ENCODE measurements at places on chromosomes 1 and 21.
A peak's percentile ranks its signal among the peaks of the same experiment; 100 is the strongest.

DNA sequence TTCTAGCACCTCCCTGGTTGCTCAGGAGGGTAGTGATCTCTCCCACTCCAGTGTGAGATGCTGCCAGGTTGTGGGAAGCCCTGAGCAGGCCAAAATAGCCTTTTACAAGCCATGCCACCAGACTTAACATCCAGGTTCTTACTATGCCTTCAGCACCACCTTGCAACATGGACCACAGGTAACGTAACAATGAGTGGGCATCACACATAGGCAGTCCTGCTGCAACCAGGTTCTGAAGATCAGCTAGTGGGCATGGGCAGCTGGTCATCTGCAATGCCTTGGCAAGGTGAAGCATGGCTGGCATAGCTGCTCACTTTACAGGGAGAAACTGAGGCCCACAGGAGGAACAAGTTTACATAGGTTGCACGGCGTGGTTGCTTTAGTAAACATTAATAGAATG is 40.7 kb downstream of the DHCR24 start:
- DNase-seq, result no peak

GRCh38 chr21:15682977-15683376 is 46.8 kb upstream of the USP25 start:
- no peak for DNase-seq

- DNase-seq, result no peak
These were observed 9.7 kb upstream of the EPHA2 start for GRCh38 chr1:16165548-16165947.

GRCh38 chr21:45996311-45997204 is 15.0 kb downstream of the COL6A1 start:
- DNase-seq, result peak; percentile 28

DNA sequence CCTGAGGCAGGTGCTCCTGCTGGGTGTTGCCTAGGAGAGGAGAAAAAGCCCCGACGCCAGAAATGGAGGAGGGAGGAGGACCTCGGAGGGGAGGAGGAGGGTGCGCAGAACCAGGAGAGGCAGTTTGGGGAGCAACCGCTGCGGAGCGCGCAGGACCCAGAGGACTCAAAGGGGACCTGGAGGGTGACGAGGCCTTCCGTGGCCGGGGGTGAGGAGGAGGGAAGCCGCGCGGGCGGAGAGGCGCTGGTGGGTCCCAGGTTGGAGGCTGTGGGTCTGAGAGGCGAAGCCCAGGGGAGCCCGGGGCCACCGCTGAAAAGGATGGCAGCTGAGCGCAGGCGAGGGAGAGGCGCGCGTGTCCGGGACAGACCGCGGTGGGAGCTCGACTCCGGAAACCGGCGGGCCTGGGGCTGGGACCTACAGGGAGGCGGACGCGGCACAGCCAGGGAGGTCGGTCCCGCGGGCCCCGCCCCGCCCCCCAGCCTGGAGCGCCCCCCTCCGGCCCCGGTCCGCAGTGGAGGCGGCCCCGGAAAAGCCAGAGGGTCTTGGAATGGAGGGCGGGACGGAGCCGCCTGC is 15.1 kb downstream of the RNF223 start:
- no peak for DNase-seq

GRCh38 chr1:56660293-56660692 is 15.2 kb downstream of the PRKAA2 start:
- DNase-seq, result no peak

DNA sequence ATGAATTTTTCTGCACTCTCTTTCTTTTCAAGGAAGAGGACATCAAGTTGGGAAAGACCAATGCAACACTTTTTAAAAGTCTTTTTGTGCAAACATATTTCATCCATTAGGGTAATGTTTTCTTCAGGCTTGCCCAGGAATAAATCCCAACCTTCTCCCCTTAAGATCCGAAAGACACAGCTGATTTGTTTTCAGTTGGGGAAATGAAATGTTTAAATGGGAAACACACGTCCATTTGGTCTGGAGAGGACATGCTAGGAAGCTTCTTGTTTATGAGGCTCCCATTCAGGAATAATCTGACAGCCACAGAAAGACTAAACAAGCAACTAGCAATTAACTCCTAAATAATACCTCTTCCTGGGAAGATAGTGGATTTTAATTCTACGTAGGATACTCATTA is 91.9 kb downstream of the PRRX1 start:
- no peak for DNase-seq

- no peak for DNase-seq
These were observed 69.2 kb upstream of the ERG start for GRCh38 chr21:38567335-38567969.

- no peak for DNase-seq
These were observed 1.4 kb downstream of the MMEL1 start for GRCh38 chr1:2631136-2632050.

- no peak for DNase-seq
These were observed 53.2 kb upstream of the RAB3GAP2 start for GRCh38 chr1:220325306-220325995.

GRCh38 chr1:39418236-39418635 is 73.2 kb upstream of the BMP8A start:
- no peak for DNase-seq

DNA sequence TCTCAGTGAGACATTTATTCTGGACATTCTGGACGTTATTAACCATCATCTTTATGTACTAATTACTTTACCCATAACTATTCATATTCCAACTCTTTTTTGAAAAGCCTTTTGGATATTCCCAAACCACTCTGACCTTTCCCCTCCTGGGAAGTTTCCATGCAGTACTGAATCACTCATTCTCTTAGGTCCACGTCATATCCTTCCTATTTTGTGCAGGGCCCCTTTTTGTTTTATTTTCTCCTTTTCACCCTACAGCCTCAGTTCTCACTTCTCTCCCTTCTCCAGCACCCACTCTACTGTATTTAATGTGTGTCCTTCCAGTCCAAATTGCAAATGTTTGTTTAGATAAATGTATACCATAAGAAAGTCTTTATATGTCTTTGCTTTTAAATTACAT is 16.4 kb upstream of the ATP1A1 start:
- DNase-seq, result no peak

GRCh38 chr1:205483372-205483771 is 21.1 kb upstream of the CDK18 start:
- no peak for DNase-seq

GRCh38 chr1:67584938-67585337 is 100.1 kb upstream of the GADD45A start:
- no peak for DNase-seq

Measured in GM12892 (cell line).